ENCODE measurements at places on chromosomes 7 and 10.

DNA sequence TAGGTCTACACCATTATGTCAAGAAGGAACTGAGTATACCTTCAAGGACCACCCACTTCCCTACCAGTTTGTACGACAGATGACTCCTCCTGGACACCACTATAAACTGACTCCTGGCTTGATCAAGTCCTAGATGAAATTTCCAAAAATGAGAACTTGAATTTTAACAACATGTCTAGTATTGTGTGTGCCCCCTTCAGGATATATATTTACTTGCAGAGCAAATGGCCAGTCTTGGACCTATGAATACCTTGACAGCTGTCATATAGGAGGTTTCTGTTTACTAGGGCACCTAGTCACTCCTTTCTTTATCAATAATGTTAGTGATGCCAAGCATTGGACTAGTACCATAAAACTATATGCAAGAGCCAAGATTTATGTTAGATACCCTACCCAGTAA, 94.1 kb upstream of the TMEM26 start:
- DNase-seq, result no peak

- no peak for DNase-seq
These were observed 142.5 kb downstream of the ACTR3B start for GRCh38 chr7:152902054-152902453.

DNA sequence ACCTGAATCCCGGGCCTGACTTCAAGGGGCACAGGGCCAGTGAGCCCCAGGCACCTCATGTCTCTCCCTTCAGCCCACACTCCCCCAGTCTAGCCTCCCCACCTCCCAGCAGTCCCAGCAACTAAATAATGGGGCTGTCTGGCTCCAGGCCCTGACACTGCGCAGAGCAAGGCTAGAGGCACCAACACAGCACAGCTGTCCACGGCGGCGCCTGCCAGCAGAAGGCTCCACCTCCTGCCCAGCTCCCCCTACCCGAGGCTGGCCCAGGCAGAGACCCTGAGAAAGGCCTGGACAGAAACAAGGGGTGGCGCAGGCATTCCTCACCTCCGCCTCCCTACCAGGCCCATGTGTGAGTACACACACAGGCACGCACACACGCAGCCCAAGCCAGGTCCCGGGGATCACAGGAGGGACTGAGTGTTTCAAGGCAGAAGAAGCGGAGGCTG, 6.1 kb downstream of the KCNH2 start:
- DNase-seq, result peak; percentile 69

DNA sequence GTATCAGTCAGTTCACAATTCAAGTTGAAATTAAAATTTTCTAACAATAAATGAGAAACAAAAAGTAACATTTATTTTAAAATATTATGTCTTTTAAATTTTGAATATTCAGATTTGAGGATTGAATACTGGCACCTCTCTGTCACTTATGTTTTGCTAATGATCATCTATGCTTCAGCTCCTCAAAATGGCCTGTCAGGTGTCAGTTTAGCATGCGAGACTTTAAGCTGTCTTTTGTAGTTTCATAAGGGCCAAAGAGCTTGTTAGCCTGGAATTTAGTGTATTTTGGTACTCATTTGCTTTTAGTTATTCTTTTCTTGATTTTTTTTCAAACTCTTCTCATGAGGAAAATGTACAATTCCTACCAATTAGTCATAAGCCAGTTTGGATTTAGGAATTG, 102.0 kb upstream of the RPA3 start:
- no peak for DNase-seq

GRCh38 chr7:3094701-3095445, 51.2 kb upstream of the CARD11 start:
- DNase-seq, result peak; percentile 25

GRCh38 chr7:105295596-105296352, 92.9 kb downstream of the SRPK2 start:
- DNase-seq, result no peak

GRCh38 chr7:20647908-20648776, 32.7 kb downstream of the ABCB5 start:
- no peak for DNase-seq

DNA sequence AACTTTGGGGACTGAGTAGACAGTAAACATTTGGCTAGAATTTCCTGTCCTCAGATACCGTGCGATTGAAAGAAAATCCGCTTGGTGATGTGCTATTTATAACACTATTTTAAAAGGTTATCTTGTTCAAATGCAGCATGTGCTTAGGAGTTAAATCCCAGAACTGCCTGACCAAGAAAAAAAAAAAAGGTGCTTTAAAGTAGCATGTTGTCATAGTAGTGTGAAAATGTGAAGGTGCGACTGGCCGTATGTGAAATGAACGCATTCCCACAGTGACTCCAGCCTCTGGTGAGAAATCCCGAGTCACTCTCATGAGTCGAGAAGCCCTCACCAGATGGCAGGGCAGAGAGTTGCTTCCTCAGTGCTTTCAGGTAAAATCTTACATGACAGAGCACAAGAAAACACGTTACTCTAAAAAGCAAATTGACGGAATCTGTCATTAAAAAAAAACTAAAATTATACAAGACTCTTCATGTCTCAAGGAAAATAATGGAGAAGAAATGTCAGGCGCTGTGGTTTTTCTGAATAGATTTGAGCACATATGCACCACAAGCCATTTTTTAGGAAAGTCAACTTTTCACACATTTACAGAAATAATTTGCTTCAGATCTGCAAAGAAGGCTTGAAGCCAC, 18.4 kb upstream of the KLF6 start:
- no peak for DNase-seq

GRCh38 chr10:79938728-79939406, 10.0 kb downstream of the SFTPD start:
- peak; percentile 37 for DNase-seq

GRCh38 chr7:51316666-51317581, at the start of gene COBL:
COBL (minus strand) TSS chr7:51316809; CDS start chr7:51316633, 176 bp downstream.
- DNase-seq, result peak; percentile 54

GRCh38 chr10:44895280-44895679, 15.9 kb upstream of the TMEM72 start:
- DNase-seq, result no peak

GRCh38 chr10:125625586-125625985, 57.4 kb downstream of the TEX36 start:
- no peak for DNase-seq

- no peak for DNase-seq
These were observed 65.0 kb upstream of the IL6 start for GRCh38 chr7:22662036-22662435.

DNA sequence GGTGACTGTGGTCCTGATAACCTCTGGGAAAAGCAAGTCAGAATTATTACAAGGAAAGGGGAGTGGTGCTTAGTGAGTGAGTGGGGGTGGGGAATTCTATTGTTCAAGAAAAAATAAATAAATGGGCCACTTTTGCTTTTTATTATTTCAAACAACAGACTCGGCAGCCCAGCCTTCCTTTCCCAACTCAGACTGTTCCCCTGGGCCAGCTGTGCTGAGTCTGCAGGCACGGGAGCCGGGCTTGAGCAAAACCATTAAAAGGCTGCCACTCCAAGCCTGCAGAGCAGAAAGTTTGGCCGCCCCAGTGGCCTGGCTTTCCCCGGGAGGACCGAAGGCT, 90.0 kb downstream of the PLXNA4 start:
- no peak for DNase-seq

DNA sequence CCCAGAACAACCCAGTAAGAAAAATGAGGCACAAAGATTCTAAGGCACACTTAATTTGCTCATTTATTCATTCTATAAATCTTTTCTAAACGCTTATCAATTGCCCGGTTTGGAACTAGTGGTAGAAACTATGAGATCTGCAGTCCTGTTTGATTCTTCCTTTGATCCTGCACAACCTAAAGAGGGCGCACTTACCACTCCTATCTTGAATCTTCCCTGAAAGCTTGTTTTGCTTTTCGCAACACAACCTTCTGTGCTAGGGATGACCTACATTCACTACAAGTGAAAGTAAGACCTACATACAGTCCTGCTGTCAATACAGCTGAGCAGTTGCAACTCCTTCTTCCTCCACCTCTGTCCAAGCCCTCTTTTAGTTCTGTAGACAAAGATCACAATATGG, 12.6 kb upstream of the ARL4A start:
- DNase-seq, result peak; percentile 29

- no peak for DNase-seq
These were observed 32.5 kb downstream of the C10orf105 start for GRCh38 chr10:71687077-71687476.

DNA sequence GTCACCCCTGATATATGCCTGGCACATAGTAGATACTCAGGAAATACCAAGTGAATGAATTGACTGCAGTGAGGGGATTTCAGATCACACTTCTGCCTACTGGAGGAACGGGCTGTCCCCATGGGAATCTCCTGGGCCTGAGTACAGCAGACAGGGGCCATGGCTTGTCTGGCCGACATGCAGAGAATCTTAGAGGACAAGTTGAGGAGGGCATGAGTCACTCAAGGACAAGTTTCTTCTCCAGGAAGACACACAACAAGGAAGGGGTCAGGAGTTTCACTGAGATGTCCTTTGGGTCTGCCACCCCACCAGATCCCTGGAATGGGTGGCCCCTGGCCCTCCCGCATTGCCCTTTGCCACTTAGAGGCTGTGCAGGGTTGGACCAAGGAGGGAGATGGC, 20.7 kb downstream of the PLPP4 start:
- no peak for DNase-seq

DNA sequence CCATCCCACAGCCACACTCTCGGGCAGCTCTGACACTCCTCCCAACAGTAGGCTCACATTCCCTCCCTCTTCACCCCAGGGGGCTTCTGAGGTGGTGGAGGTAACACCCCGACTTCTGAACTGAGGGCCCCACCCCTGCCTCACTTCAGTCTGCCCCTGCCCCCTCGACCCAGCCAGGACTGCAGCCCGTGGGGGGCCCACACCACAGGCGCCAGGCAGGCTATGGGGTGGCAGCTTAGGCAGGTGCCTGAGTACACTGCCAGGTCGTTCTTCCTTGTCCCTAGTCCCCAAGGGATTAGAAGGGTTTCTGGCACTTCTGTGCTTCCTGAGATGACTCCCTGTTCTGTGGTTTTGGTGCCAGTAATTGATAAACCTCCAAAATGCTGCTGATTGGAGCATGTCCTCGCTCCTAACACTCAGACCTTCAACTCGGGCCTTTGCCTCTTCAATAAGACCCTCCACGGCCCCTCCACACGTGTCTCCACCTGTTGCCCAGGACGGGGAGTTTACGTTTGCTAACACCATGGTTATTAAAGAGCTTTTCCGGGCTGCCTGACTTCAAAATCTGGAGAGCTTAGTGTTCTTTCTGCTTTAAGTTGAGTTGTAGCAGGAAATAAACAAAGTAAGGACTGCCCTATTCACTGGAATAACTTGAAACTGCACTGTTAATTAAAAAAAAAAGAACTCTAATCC, 23.8 kb upstream of the LARP4B start:
- DNase-seq, result no peak

GRCh38 chr7:38679419-38679818, 48.2 kb upstream of the AMPH start:
- no peak for DNase-seq

- no peak for DNase-seq
These were observed 3.1 kb upstream of the KNDC1 start for GRCh38 chr10:133156674-133157579.

GRCh38 chr10:4828005-4828404, 2.0 kb downstream of the AKR1E2 start:
- DNase-seq, result no peak

GRCh38 chr7:93941945-93942344, 20.4 kb downstream of the GNG11 start:
- no peak for DNase-seq
